ENCODE measurements at places on chromosomes 1 and 21. TPM values are rescaled to one million over a fixed set of nuclear protein-coding genes. Genes with fewer than 3 reads are reported as not detected.

- DNase-seq, result no peak
Measured at GRCh38 chr1:248670003-248670402, 14.7 kb upstream of the OR2T27 start.

GRCh38 chr1:205028924-205029323, 14.1 kb upstream of the CNTN2 start:
- no peak for DNase-seq

GRCh38 chr1:236774926-236775325, 20.2 kb upstream of the MTR start:
- no peak for DNase-seq

DNA sequence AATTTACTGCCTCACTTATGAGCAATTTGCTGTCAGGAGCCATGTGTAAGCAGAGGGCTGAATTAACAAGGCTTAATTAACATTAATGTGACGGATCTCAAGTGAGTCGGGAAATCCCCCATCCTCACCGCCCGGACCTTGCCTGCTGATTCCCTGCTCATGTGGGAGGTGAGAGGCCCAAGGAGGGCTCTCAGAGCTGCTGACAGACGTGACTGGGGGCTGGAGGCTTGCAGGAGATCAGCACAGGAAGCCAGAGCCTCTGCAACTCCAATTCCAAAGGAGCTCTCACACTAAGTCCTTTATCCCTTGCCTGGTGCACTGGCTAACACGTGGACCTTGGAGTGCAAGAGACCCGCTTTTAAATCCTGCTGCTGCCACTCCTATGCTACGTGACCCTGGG, 19.4 kb downstream of the LRP8 start:
- no peak for DNase-seq

DNA sequence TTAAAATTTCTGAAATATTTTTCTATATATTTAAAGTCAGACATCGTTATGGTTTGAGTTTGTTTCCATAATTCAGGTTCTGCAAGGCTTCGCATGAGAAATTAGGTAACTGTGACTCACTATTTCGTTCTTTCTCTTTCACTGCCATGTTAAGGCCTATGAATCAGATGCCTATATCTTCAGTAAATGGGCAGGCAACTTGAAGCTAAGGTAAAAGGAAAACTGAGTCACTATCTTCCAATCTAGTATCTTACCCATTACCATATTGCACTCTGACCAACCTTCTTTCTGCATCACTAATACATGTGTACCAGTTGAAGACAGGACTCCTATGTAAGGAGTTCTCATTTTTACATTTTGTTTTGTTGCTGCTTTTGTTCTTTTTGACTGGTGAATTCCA, 37.8 kb downstream of the PYHIN1 start:
- DNase-seq, result no peak

GRCh38 chr1:62810420-62811274, 26.7 kb downstream of the ATG4C start:
- no peak for DNase-seq

The FASLG gene
- 9.0 TPM for total RNA-seq

DNA sequence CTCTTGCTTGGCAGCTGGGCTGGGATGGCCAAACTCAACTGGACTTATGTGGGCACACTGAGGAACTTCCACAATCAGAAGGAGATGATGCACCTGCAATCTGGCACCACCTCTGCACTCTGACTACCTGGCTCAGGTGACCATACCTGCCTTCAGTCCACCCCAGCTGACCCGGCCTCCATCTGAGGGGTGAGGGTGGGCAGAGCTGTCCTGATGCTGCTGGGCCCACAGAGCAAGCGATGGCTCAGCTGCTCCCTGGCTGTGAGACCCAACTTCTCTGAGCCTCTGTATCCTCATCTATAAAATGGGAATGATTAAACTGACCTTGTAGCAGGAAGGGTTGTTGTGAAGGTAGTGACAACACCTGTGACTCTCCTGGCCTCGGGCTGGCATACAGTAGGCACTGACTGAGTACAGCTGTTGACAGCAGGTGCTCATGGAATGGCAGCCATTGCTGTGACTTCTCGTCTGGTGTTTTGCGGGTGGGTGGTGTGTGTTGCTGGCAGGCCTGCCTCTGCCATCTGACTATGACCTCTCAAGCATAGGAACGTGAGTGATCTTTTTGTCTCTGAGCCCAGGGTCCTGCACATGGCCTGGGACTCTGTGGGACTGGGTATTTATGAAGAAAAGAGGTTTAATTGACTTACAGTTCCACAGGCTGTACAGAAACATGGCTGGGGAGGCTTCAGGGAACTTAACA, 438.5 kb downstream of the PTPRU start:
- no peak for DNase-seq

The AVPR1B gene
- not detected for total RNA-seq

The CD34 gene
- total RNA-seq, result 0.05 TPM

GRCh38 chr1:16023050-16023653, 1.3 kb downstream of the CLCNKA start:
- DNase-seq, result no peak

DNA sequence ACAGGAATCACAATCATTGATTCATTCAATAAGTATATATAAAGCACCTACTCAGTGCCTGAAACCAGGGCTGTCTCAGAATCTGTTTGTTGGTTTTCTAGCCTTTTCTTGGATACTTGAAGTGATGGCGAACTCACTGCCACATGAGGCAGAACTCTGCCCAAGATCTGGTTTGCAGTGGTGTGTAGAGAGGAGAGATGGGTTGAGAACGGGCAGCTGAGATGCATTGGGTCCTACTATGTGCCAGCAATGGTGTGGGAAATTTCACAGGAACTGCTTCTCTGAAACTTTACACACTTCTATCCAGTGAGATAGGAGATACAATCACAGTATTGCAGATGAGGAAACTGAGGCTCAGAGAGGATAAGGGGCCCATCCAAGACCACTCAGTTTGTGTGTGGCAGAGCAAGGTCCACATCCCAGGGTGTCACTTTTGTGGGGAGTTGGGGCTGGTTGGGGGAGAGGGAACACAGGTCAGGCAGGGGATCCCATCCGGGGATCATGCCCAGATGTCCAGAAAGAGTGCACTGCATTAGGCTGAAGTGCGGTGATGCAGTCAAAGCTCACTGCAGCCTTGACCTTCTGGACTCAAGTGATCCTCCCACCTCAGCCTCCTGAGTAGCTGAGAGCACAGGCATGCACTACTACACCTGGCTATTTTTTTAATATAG, 83.7 kb upstream of the IFFO2 start:
- DNase-seq, result no peak

The THEM5 gene
- total RNA-seq, result not detected

- DNase-seq, result no peak
Measured at GRCh38 chr1:224411766-224412165, 22.8 kb downstream of the WDR26 start.

The NR5A2 gene
- total RNA-seq, result 0.07 TPM

The OLIG2 gene
- total RNA-seq, result not detected

DNA sequence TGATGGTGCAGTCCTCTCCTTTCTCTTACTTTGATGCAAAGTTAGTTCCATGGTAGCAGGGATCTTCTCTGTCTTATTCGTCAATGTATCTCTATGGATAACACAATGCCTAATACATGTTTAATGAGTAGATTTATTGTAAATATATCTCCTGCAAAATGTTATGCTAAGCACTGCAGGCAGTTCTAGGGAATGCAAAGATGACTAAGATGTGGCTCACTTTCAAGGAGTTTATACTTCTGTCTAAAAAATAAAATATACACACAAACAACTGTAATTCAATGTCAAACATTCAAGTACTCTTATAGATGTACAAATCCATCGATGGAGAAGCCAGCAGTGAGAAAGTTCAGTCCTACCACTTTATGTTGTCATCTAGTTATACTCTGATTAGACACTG, 194.3 kb downstream of the KCTD3 start:
- no peak for DNase-seq

- DNase-seq, result no peak
Measured at GRCh38 chr1:59169703-59170102, 127.2 kb upstream of the FGGY start.

- no peak for DNase-seq
Measured at GRCh38 chr1:185846672-185847444, 112.7 kb downstream of the HMCN1 start.

The DMBX1 gene
- total RNA-seq, result 0.37 TPM

The CFHR2 gene
- not detected for total RNA-seq

- DNase-seq, result no peak
Measured at GRCh38 chr1:87134061-87134460, 194.6 kb upstream of the LMO4 start.

DNA sequence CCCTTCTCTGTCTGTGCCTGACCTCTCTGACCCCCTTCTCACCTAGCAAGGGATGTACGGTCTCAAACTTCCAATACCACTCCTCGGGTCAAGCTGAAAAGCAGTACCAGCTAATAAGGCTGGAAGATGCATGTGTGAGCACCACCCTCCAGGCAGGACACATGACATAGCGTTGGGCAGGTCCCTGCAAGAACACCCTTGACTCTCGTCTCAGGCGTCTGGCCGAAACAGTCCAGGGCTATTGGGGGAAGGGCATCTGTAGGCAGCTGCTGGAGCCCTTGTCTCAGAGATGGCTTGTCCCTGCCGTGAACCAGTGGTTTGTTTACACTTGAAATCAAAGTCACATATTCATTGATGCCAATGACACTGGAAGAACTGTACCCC, 56.5 kb downstream of the CD46 start:
- no peak for DNase-seq

The AMY1A gene
- not detected for total RNA-seq

The CASQ1 gene
- total RNA-seq, result not detected

The C8B gene
- not detected for total RNA-seq

GRCh38 chr1:218717575-218717974, 372.4 kb downstream of the TGFB2 start:
- no peak for DNase-seq

The CCDC181 gene
- not detected for total RNA-seq

The CLIC4 gene
- 59.7 TPM for total RNA-seq

DNA sequence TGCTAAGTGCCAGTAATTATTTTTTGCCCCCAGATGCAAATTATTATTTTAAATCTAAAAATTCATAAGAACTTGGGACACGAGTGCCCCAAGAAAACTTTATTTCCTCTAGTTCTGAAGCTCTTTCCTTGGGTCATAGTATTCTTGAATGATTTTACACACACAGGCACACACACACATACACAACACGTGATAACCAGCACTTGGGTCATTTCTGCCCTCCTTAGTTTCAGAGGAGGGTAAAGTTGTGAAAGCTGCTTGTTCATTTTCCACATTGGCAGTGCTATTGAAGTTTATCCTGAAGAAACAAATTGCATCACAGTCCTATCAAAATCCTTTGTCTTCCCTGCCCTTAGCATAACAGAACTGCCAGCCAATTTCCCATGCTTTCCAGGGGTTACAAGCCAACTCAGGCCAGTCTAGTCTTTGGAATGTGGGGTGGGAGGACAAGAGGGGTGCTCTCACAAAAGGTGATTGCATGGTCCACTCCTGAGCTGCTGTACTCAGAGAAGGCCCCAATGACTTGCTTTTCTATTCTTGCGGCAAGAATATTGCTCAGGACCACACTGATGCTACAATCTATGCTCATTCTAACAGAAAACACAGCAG, 98.5 kb upstream of the POGK start:
- no peak for DNase-seq

The KRTAP13-4 gene
- not detected for total RNA-seq

The DNTTIP2 gene
- total RNA-seq, result 75.7 TPM

- DNase-seq, result no peak
Measured at GRCh38 chr21:40099809-40100208, 232.6 kb downstream of the PCP4 start.

- DNase-seq, result no peak
Measured at GRCh38 chr1:39648496-39648895, 9.1 kb upstream of the HEYL start.

- no peak for DNase-seq
Measured at GRCh38 chr1:190046231-190046630, 431.4 kb downstream of the BRINP3 start.

The FAM72C gene
- total RNA-seq, result 49.2 TPM

GRCh38 chr1:228988664-228989063, 253.4 kb downstream of the RHOU start:
- DNase-seq, result no peak

The C1orf185 gene
- not detected for total RNA-seq

The PIK3R3 gene
- total RNA-seq, result 0.93 TPM

The CFAP141 gene
- not detected for total RNA-seq

DNA sequence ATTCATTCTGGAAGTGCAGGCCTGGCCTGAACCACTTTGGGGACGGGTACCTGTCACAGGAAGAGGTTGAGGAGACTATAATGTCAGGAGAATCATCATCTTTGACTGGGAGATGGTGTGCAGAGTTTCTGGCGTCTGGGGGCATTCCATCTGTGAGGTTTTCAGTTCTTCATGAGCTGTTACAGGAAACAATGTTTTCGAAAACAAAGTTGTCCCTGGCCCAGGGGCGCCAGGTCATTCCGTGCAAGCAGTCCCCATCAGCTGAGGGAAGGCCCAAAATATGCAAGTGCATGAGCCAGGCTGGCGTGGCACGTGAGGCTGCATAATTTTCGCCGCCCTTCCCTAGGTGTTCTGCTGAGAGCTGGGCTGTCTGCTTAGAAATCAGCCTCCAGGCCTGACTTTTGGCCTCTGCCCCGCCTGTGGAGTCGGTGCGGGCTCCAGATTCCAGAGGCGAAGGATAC, 68.4 kb upstream of the ATP5PO start:
- DNase-seq, result peak; percentile 42

All from activated T-cell treated with anti-CD3 and anti-CD28 coated beads, Interleukin-2, amount 50 U/mL, for 72 hours (primary cell).